ENCODE measurements at places on chromosomes 3 and 15.
A peak's percentile ranks its signal among the peaks of the same experiment; 100 is the strongest.

- no peak for DNase-seq
These were observed 256.4 kb upstream of the ZNF385D start for GRCh38 chr3:22007368-22007767.

- peak; percentile 64 for DNase-seq
These were observed 2.0 kb downstream of the ANKRD28 start for GRCh38 chr3:15795651-15796308.

DNA sequence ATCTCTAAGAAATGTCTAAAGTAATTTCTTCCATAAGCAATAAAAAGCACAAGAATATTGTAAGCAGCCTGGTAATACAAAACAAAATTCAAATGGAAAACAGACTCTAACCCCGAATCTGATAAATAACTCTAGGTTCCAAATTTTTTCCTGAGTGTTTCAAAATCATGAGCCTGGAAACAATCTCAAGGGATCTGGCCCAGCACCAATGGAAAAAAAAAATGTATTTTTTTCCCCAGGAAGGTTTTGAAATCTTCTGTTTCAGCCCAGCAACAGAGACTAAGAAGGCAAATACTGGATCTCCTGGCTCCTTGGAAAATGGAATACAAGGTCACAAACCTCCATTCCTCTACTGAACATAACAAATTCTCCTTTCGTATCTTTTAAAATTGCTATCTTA is 13.0 kb downstream of the TBC1D2B start:
- DNase-seq: no peak

DNA sequence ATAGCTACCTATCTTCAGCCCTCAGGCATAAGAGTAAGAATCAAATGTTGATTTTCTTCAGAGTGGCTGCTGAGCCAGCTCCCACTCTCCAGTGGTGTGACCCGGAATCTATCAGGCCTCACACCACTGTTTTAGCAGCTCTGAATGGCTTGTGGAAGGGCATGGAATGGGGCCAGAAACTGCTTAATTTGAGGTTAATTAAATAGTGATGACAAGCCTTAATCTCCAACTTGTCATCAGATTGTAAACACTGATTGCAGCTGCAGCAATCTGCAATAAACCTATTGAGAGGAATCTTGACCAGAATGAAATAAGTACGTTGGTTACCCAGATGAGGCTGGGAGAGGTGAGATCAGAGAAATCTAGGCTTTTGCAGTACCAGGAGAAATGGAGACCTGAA is 317.4 kb downstream of the FHIT start:
- DNase-seq: no peak

DNA sequence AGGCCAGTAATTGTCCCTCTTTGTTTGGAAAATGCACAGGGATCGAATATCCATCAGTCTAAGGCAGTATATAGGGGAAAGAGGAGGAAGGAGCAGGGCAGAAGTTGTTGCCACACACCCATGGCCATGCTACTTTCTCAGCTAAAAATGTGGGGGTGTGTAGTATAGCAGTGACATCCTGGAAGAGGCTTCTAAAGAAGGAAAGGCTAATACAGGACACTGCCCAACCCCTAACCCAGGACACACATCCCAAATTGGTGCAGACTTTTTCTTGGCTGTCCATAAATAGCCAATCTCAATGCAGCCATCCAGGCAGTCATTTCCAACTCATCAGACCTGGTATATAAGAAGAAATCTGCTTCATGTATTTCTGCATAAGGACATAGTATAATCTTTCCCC is 33.1 kb upstream of the LRRN1 start:
- DNase-seq: no peak

All from pons (tissue), 1 donor.